ENCODE measurements at places on chromosomes 4 and X. TPM values are rescaled to one million over a fixed set of nuclear protein-coding genes. Genes with fewer than 3 reads are reported as not detected.

Gene PHOX2B
- not detected for total RNA-seq

Gene TSPYL2
- 13.5 TPM for total RNA-seq

DNA sequence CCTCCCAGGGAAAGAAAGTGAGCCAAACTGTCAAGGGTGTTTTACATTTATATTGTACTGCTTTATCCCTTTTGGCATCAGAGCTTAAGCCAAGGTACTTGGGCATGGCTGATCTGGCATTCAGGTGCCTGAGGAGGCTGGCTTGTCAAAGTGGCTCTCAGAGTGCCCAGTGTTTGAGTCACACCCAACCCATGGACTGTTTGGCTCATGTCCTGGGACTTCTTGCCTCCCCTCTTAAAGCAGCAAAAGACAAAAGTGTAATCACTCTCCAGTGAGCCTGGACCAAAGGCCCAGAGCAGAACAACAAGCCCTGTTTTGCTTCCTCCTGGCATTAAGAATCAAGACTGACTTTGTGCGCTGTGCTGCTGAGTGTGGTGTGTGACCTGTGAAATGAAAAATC, 311.7 kb upstream of the TAPT1 start:
- no peak for DNase-seq

DNA sequence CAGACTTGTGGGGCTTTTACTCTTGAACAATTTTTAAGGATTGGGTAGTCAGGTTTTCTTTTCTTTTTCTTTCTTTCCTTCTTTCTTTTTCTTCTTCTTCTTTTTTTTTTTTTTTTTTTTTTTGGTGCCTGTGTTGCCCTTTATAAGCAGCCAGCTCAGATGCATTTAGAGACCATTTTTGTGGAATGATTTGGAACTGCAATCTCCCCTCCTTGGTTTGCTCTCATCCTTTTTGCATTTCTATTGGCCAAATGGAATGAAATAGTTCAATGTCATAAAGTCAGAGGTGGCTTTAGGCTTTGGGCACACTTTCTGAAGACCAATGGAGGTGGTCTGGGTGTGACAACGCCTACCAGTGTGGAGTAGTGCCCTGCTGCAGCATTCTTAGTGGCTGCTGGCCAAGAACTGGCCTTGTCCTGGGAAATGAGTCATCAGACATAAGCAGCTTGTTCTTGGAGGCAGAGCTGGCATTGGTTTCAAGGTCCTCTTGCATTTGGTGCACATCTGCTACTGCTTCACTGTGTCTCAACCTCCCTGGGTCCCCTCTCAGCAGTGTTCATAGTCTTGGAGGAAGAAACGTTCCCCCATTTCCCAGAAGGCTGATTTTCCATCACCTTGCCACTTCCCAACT, 84.5 kb downstream of the CT47B1 start:
- peak; percentile 71 for DNase-seq

Gene RENBP
- total RNA-seq, result 0.40 TPM

DNA sequence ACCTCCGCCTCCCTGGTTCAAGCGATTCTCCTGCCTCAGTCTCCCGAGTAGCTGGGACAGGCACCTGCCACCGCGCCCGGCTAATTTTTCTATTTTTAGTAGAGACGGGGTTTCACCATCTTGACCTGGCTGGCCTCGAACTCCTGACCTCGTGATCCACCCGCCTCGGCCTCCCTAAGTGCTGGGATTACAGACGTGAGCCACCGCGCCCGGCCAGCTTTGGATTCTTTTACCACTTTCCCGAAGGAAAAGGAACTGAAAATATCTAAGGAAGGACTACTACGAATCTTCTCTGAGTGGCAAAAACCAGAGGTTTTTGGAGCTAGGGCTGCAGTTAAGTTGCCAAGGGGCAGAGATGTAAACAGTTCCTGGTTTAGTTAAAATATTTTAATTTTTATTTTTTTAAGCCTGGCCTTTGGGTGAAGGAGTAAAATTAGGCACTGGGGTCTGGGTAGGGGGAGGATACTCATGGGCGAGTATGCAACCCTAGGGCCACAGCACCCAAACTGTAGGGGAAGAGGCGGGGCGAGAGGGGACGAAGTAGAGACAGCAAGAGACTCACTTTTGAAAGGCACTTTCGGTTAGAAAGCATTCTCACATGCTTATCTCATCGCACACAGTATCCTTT, 525 bp upstream of the CISD2 start:
- DNase-seq, result no peak

DNA sequence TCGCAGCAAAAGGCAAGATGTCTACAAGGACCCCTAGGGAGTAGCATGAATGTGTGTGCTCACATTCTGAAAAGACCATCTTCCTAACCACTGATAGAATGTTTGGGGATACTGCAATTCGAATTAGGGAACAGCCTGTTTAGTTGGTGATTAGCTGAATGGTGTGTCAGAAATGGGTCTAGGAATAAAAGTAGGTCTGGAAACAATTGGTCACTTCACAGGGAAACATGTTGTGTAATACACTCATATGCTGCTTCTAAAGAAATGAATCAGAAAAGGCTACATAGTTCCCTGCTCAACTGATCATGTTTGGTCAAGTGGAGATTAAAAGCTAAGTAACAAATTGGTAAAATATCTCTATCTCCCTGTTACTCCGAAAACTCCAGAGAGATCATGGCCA, 2362.4 kb upstream of the TENM3 start:
- DNase-seq, result no peak

GRCh38 chr4:29717287-29718057, 1002.7 kb upstream of the PCDH7 start:
- DNase-seq, result peak; percentile 83

DNA sequence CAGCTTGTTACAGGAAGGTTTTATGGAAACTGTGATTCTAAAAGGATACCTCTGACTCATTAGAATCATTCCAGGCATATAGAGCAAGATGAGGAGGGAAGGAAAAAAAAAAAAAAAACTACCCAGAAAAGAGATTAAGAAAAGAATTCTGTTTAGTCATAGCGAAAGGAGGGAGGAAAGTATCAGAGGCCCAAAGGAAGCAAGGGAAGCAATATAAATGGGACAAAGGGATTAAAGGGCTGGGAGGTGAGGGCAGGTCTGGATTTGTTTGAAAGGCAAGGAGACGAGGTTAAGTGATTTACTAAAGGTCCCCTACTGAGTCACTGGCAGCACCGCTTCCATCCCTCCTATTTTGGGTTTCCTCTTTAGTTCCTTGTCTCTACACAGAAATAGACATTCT, 88.6 kb upstream of the IL1RAPL1 start:
- no peak for DNase-seq

DNA sequence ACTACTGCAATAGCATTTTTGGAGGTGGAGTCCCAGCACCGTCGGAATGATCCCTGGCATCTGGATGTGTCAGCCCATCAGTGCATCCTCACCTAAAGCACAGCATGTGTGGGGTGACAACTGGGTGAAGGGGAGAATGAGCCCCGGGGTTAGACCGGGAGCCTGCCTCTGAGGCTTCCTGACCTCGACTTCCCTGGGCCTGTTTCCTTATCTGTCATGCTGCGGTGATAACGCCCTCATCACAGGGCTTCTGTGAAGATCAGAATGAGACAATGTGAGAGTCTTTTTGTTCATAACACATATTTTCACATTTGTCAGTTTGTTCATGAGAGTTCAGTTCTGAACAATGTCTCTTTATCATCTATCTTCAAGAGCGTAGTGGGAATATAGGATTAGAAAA, 31.1 kb upstream of the PDLIM3 start:
- DNase-seq, result no peak

Gene TMEM150C
- total RNA-seq, result 0.26 TPM

Gene NLGN3
- total RNA-seq, result 0.23 TPM

DNA sequence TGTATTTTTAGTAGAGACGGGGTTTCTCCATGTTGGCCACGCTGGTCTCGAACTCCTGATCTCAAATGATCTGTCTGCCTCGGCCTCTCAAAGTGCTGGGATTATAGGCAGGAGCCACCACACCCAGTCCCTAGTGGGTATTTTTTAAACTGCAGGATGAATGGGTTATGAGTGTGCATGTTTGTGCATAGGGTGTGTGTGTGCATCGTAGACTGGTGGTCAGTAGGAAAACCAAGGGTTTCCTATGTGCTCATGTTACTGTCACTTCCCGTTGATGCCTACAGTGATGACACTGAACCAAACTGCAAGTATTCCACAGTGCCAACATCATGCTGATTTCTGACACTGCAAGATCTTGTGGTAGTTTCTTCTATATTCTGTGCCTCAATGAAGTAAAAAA, 41.1 kb downstream of the DDIT4L start:
- DNase-seq, result no peak

Gene SLC2A9
- total RNA-seq, result 0.77 TPM

- DNase-seq, result no peak
These were observed 37.2 kb upstream of the HGFAC start for GRCh38 chr4:3404546-3404945.

Gene HSFX4
- not detected for total RNA-seq

GRCh38 chr4:147940171-147940570, 208.3 kb downstream of the ARHGAP10 start:
- no peak for DNase-seq

Gene ALB
- total RNA-seq, result not detected

DNA sequence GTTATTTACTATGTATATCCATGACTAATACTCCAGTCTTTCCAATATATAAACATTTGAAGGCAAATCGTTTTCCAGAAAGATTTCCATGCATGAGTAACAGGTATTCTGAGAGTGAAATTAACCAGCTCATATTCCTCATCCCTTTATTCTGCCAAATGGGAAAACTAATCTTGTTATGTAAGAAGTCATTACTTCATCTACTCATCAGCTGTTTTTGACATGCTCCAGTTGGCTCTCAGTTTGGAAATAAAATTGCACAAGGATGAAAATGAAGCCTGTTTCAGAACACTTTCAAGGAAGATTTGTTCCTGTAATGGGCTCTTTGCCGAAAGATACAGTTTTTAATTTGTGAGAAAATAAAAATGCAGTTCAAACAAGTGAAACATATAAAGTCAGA, 121.9 kb downstream of the KCTD8 start:
- no peak for DNase-seq

DNA sequence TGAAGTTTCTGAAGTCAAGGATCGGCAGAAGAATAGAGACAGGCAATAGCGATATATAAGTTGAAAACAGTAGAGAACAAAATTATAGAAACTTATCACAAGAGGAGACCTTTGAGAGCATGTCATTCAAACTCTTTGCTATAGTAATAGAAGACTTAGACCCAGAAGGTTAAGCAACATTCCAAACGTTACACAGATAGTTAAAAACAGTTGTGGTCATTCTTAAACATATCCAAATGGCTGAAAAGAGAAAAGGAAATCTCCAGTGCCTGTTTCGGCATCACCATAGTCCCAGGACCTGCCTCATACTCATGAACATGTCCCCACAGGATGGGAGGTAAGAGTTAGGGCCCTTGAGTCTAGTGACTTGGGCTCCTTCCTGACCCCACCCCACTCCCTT, 258.1 kb upstream of the NOCT start:
- no peak for DNase-seq

Gene FGFR3
- total RNA-seq, result 0.26 TPM

Gene TCEAL7
- 61.0 TPM for total RNA-seq

DNA sequence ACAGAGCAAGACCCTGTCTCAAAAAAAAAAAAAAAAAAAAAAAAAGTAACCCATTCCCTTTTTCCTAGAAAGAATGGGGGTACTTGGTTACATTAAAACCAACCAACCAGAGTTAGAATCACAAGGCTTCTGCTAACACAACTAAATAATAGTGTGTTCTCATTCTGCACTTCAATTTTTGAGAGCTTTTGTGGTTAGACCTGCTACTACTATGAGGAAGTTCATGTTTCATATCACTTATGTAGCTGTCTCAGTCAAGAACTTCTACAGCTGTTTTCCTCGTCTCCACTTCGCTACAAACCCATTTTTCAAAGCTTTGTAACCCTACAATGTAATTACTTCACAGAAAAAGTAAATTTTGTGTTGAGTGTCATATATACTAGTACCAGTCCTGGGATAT, 58.3 kb downstream of the PDHA2 start:
- no peak for DNase-seq

DNA sequence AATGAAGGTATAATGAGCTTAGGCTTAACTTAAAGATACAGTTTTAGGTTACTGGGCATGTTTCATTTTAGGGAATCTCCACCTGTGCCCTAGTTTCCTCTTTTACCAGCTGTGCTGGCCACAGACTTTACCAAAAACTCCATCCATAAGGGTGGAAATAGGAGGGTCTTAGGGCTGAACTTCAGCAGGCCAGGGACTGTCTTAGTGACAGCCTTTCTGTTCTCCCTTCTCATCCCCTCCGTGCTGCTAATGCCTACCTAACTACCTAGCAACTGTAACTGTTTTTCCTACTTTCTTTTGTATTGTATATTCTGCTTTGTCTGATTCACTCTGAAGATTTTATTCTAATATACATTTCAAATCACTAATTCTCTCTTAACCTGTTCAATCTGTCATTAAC, 1375.3 kb downstream of the PCDH18 start:
- DNase-seq, result no peak

Gene VCX2
- total RNA-seq, result not detected

Gene STATH
- total RNA-seq, result not detected

Gene NUDT10
- 1.2 TPM for total RNA-seq

DNA sequence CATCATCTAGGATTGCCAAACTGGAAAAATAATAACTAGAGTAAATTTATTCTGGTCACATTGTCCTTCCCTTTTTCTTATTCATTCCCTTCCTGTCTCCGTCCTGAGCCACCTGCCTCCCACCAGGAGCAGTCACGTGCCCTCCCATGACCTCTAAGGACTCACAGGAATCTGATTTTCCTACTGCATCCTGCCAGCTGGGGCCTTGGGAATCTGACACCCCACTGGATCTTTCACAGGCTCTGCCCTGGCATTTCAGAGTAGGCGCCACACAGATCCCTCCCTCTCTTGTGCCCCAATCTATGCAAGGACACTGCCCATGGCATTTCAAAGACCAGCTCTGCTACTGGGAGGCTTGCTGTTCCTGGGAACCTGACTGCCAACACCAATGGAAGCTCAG, 520.5 kb downstream of the PPARGC1A start:
- peak; percentile 25 for DNase-seq

- peak; percentile 92 for DNase-seq
These were observed 65.0 kb upstream of the SEC24B start for GRCh38 chr4:109368661-109369060.

DNA sequence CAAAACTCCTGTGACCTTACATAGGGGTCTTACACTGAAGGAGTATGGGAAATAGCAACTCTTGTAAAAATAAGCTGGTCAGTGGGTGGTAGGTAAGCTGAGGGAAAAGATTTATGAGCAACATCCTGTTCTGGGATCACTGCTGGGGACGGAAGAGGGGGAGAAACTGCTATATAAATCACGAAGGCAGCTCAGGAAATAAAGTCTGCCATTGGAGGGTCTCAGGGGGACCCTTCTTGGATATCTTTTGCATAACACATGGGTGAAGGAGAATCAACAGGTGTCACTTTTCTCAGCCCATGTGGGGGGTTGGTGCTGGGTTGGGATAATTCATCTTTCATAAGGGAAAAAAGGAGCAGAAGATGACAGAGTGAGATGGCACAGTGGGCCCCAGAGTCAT, 33.7 kb downstream of the AFF1 start:
- no peak for DNase-seq

DNA sequence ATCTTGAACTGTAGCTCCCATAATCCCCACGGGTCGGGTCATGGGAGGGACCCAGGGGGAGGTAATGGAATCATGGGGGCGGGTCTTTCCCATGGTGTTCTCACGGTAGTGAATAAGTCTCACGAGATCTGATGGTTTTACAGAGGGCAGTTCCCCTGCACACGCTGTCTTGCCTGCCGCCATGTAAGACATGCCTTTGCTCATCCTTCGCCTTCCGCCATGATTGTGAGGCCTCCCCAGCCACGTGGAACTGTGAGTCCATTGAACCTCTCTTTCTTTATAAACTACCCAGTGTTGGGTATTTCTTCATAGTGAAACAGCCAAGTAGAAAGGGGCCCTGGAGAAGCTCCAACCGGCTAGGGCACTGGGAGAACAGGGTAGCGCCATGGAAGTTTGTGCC, 12.3 kb downstream of the CTAG1A start:
- DNase-seq, result no peak

Gene SORCS2
- total RNA-seq, result 0.52 TPM

Gene MTNR1A
- not detected for total RNA-seq

Measured in LHCN-M2 (cell line).